ENCODE measurements at places on chromosomes 12 and 14.

DNA sequence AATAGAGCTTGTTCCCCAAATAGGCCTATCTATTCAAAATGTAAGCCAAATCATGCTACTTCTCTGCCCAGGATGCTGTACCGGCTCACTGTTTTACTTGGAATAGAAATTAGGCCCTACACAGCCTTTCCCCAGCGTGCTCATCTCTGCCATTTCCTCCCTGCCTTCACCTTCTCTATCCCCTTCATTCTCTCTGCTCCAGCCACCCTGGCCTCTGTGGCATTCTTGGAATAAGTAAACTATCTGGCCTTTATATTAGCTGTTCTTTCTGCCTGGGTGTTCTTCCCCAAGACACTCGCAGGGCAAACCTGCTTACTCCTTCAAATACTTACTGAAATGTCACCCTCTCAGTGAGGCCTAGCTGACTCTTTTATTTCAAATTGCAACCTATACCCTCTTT is 30.9 kb upstream of the DYRK2 start:
- no peak overlapping the region for H3K4me3 ChIP-seq
- no peaks in the 10 kb centered on the region for H3K27me3 ChIP-seq
- peaks cover 10% of the 10 kb centered on the region for H3K4me1 ChIP-seq
- H3K36me3 ChIP-seq = no peaks in the 10 kb centered on the region
- no peak overlapping the region for H3K27ac ChIP-seq
- no peak for DNase-seq

GRCh38 chr14:99560922-99561683 is 42.9 kb downstream of the CCDC85C start:
- no peak for DNase-seq
- no peaks in the 10 kb centered on the region for H3K27me3 ChIP-seq
- no peak overlapping the region for H3K27ac ChIP-seq
- H3K36me3 ChIP-seq = no peaks in the 10 kb centered on the region

GRCh38 chr12:43370263-43370662 is 181.7 kb downstream of the ADAMTS20 start:
- no peak overlapping the region for H3K4me3 ChIP-seq
- DNase-seq = no peak
- no peak overlapping the region for H3K27ac ChIP-seq
- no peaks in the 10 kb centered on the region for H3K36me3 ChIP-seq

GRCh38 chr12:13229504-13229903 is 33.0 kb downstream of the EMP1 start:
- no peak overlapping the region for H3K4me3 ChIP-seq
- H3K36me3 ChIP-seq = no peaks in the 10 kb centered on the region
- no peaks in the 10 kb centered on the region for H3K4me1 ChIP-seq

DNA sequence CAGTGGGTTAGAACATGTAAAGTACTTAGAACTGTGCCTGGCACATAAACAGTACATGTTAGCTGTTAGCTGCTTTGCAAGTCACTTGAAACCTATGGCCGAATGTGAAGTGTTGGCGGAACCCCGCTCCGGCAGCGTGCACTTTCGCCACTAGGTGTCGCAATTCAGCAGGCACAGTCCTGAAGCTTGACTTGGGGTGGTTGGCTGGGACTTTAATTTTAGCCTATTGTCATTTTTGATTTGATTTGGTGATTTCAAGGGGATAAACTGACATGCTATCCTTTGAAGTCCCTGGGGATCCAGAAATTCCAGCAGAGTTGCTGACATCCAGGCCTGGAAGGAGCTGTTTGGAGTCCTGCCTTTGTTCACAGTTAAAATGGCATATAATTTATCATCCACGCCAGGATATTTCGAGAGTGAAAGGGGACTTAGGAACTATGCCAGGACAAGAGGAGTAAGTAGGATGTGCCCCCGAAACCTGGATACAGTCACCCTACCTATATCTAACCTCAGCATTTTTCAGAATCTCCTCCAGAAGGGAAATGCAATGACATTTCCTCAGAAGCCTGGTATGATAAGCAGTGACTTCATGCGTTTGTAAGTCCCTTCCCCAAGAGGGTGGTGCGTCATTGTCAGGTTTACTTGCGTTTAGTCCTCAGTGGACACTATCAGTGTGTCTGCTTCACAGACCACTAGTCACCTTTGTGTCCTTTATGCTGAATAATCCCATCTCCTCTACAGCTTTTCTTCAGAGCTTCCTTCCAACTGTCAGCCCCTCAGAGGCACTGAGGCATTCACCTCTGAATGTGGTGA is 3.5 kb upstream of the TSPAN9 start:
- peaks cover 18% of the 10 kb centered on the region for H3K27me3 ChIP-seq
- DNase-seq = peak; percentile 89
- H3K4me1 ChIP-seq = peaks cover 6% of the 10 kb centered on the region
- no peak overlapping the region for H3K27ac ChIP-seq

DNA sequence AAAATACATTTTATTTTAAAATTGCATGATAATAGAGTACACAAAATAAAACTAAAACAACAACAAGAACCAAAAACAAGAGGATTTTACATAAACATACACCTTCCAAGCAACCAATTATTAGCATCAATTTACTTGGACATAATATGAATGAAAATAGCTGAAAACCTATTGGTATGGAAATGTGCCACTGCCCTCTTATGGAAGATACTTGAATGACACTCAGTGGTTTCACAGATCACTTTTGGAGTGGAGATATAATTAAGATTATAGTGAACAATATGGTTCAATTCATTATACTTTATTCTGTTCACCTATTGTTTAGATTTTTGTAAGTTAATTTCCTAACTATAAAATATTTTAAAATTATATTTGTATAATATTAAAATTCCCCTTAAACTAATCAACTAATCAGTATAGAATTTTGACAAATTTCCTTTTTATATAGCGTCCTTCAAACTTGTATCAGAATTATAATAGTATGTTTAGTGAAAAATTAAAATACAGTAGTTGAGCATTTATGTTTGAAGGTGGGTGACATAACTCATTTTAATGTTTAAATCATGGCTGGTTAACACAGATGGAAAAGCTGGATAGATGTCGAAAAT is 70.1 kb downstream of the SLC6A15 start:
- no peaks in the 10 kb centered on the region for H3K27me3 ChIP-seq
- no peak overlapping the region for H3K4me3 ChIP-seq
- H3K36me3 ChIP-seq = no peaks in the 10 kb centered on the region
- H3K4me1 ChIP-seq = no peaks in the 10 kb centered on the region
- H3K27ac ChIP-seq = no peak overlapping the region
- DNase-seq = peak; percentile 2

DNA sequence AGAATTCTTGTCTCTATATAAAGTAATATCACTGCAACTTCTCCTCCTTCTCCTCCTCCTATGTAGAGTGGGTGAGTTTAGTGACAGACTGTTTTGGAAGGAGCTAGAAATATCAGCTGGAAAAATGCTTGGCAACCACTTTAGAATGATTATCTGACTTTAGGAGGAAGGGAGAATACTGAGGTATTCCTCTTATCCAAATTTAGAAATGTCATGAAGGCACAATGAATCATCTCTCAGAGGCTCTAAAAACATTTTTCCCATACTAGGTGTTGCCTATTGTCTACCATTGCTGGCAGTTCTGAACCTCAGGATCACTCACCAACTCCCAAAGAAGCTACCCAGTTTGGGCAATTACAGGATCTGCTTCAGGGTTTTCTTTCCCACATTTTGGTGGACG is 306.6 kb upstream of the ATP2B1 start:
- H3K27me3 ChIP-seq = no peaks in the 10 kb centered on the region
- H3K4me1 ChIP-seq = no peaks in the 10 kb centered on the region
- no peak overlapping the region for H3K4me3 ChIP-seq
- no peaks in the 10 kb centered on the region for H3K36me3 ChIP-seq
- no peak overlapping the region for H3K27ac ChIP-seq

GRCh38 chr12:73106296-73106695 is 834.1 kb downstream of the TRHDE start:
- DNase-seq = no peak
- no peaks in the 10 kb centered on the region for H3K4me1 ChIP-seq
- H3K36me3 ChIP-seq = no peaks in the 10 kb centered on the region
- H3K4me3 ChIP-seq = no peak overlapping the region
- H3K27ac ChIP-seq = no peak overlapping the region
- H3K27me3 ChIP-seq = no peaks in the 10 kb centered on the region

DNA sequence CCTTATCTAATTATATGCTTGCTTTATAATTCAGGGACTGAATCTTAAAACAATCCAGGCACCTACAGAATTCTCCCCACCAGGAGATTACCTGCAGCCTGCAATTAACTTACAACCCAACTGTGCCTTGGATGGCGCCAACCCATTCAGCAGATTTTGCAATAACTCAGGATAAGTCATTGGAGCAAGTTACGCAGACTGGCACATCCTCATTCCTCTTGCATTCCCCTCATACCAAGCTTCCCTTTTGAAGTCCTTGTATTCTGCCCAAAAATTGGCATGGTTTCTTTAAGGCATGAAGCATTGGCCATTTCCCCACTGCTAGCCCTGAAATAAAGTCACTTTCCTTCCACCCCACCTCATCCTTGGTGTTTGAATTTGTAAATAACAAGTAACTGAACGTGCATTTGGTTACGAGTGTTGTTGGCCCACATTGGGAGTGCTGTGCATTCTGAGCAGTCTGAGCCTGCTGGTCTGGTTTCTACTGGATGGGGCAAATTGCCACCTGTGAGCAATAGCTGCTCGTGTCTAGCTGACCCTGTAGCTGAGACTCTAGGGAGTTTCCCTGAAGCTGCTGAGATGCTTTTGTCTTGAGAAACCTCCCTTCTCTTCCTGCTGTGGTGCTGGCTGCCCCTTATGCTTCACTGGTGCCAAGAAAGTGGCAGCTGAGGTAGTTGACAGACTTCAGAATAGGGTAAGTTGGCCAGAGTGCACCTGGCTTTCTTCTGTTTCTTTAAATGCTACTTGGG is 99.2 kb upstream of the SCAF11 start:
- H3K4me3 ChIP-seq = no peak overlapping the region
- H3K27ac ChIP-seq = no peak overlapping the region
- DNase-seq = no peak
- peaks cover 2% of the 10 kb centered on the region for H3K36me3 ChIP-seq
- H3K4me1 ChIP-seq = no peaks in the 10 kb centered on the region

GRCh38 chr14:49512147-49512551 is 74.0 kb downstream of the RPS29 start:
- no peaks in the 10 kb centered on the region for H3K36me3 ChIP-seq
- H3K4me1 ChIP-seq = no peaks in the 10 kb centered on the region
- no peak overlapping the region for H3K27ac ChIP-seq
- H3K4me3 ChIP-seq = no peak overlapping the region
- DNase-seq = no peak

GRCh38 chr12:96108321-96108720 is 72.9 kb upstream of the LTA4H start:
- H3K4me1 ChIP-seq = peaks cover 7% of the 10 kb centered on the region
- no peak overlapping the region for H3K4me3 ChIP-seq
- DNase-seq = peak; percentile 58
- H3K27me3 ChIP-seq = no peaks in the 10 kb centered on the region

DNA sequence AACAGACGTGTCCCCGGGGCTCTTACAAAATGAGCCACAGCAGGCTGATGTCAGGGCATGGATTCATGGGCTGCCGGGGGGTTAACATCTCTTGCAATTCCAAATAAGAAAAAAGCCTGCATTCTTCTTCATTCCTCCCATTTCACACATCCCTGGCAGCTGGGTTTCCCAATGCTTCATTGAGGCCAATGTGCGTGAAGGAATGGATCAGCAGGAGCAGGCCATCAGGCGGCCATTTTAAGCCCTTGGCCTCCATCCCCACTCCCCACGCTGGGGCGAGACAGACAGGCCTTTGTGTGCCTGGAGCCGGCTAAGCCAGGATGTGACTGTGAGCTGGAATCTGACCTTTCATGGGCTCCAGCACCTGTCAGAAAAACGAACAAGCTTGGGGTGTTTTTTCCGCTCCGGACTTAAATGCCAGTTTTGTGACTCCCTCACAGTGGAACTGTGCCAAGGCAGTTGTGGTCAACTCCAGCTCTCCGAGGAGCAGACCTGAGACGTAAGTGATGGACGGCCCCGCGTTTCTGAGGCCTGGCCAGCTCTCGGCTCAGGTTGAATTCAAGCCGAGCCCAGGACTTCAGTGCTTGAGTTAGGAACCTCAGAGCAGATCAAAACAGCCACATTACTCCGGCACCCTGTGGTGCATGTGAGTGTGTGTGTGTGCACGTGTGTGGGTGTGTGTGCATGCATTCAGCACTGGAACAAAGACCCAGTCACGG is 133.1 kb downstream of the TMEM30B start:
- no peak overlapping the region for H3K27ac ChIP-seq
- DNase-seq = no peak
- H3K27me3 ChIP-seq = peaks cover 5% of the 10 kb centered on the region
- H3K4me1 ChIP-seq = no peaks in the 10 kb centered on the region
- H3K36me3 ChIP-seq = no peaks in the 10 kb centered on the region

DNA sequence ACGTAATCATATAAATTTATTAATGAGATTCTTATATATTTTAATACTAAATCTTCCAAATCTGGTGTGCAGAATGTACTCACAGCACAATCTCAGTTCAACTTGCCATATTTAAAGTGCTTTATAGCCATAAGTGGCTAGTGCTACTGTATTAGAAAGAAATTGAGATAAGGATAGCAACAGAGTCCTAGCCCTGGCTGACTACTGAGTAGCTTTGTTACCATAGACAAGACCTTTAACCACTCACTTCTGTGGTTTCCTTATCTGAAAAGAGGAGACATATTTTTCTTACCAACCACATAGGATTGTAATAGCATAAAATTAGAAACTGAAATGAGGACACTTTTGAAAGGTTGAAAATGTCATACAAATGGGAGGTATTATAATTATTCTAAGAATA is 2.0 kb upstream of the CHURC1 start:
- peaks cover 38% of the 10 kb centered on the region for H3K4me1 ChIP-seq
- H3K36me3 ChIP-seq = peaks cover 22% of the 10 kb centered on the region
- DNase-seq = no peak

GRCh38 chr14:30417999-30418398 is 141.0 kb upstream of the G2E3 start:
- no peak overlapping the region for H3K4me3 ChIP-seq
- no peak overlapping the region for H3K27ac ChIP-seq
- DNase-seq = no peak
- peaks cover 10% of the 10 kb centered on the region for H3K27me3 ChIP-seq
- no peaks in the 10 kb centered on the region for H3K36me3 ChIP-seq

DNA sequence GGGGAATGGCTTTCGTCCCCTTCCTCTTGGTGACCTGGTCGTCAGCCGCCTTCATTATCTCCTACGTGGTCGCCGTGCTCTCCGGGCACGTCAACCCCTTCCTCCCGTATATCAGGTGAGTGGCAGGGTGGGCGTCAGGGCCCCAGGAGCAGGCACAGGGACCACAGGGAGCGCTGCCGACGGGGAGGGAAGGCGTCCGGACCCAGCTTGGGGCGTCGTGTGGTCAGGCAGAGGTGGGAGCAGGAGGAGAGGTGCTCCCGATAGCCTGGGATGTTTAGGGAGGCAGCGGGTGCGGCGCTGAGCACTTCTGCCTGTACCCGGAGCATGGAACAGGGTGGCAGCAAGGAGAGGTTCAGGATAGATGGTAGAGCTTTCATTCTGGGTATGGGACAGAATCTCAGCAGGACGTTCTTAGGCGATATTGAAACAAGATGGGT is 444 bp downstream of the DRAM1 start:
- H3K27me3 ChIP-seq = no peaks in the 10 kb centered on the region
- H3K36me3 ChIP-seq = peaks cover 2% of the 10 kb centered on the region
- no peak for DNase-seq
- H3K4me3 ChIP-seq = peak overlapping the region; percentile 75

- H3K27ac ChIP-seq = no peak overlapping the region
- no peak for DNase-seq
- no peaks in the 10 kb centered on the region for H3K4me1 ChIP-seq
- H3K27me3 ChIP-seq = no peaks in the 10 kb centered on the region
- H3K36me3 ChIP-seq = no peaks in the 10 kb centered on the region
Observed at GRCh38 chr12:131365821-131366260, 345.0 kb upstream of the SFSWAP start.

GRCh38 chr12:114506651-114507050 is 100.7 kb upstream of the TBX5 start:
- DNase-seq = no peak
- peaks cover 31% of the 10 kb centered on the region for H3K27me3 ChIP-seq
- H3K4me3 ChIP-seq = no peak overlapping the region

All from activated CD8-positive, alpha-beta T cell treated with anti-CD3 and anti-CD28 coated beads for 36 hours (primary cell).